ENCODE measurements at places on chromosomes 1 and 21.

- DNase-seq, result no peak
These were observed 63.1 kb upstream of the CNN3 start for GRCh38 chr1:94989911-94990473.

- DNase-seq, result no peak
These were observed 96.2 kb upstream of the EDN2 start for GRCh38 chr1:41580520-41581172.

DNA sequence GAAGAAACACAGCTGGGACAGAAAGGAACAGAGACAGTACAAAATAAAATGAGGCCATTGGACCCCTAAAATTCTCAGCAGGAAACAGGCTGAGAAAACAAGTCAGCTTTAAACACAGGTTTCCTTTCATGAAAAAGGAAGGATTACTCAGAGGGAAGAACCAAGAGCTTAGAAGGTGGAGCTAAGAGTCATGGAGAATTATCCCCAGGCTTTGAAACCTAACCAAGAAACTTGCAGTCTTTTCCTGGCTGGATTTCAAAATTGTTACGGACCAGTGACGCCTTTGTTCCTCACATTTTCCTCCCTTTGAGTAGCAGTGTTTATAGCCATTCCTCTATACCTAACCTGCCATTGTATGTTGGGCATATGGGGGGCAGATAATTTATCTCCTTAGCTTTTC, 8.8 kb downstream of the HMGB4 start:
- no peak for DNase-seq

DNA sequence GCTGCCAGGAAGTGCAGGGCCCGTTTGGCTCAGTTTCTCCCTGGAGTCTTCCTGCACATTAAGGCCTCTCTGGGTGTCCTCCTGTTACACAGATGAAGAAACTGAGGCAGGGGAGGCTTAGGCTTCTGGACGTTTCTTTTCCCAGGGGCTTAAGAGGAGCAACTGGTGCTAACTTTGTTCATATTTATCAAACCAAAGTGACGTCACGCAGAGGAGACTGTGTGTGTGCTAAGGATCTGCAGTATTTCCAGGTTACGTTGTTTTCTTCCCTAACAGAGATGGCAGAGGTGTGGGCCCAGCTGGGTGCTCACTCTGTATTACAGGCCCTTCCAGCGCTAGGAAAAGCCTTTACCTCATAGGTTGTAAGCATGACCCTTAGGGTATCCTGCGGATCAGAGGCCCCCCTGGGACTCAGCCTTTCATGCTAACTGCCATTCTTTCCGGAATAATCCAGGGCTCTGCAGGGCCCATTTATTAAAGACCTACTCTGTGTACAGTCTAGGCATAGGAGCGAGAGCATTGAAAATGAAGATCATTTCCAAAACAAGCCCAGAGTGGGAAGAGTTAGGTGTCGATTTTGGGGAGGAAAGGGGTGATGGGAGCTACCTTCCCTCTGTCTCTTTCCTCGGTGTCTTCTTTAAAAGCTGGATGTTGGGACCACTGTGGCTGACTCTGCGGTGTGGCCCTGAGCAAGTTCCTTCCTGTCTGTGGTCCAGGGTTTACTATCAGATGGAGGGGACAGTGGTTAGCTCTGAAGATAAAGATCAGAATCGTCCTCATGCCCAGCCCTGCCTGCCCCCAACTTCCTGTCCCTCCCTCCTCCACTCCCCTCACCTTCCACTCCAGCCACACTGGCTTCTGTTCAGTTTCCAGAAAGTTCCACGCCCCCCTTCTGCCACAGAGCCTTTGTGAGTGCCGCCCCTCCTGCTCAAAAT, 4.6 kb downstream of the AGTRAP start:
- DNase-seq, result no peak

DNA sequence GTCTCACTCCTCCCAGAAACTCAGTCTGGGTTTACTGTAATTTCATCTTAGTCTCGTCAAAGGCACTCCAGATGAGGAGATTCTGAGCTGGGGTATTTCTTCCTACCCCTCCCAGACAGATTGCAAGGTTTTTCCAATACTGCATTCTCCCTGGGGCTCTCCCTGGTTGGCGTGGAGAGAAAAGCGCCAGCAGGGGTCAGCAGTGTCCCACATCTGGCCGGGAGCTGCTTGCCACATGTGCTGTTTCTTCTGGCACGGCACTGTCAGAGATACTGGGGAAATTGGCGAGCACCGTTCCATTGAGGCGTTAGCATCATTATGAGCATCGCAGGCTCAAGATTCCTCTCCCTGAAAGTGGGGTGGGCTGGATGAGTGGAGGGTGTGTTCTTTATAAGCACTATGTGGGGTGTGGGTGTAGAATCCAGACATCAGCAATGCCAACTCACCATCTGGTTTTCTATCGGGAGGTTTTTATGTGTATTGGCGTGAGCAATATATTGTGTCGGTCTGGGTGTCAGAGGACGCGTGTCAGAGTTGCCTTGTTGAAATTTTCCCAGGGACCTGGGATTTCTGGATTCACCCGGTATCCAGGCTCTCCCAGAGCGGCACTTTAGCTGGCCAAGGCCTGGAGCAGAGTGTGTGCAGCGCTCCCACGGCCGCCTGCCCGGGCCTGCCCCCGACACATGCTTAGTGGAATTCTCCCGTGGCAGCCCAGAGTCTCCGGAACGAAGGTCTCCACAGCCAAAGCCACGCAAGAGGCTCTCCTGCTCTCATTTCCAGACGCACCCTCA, 8.0 kb upstream of the NAV1 start:
- DNase-seq, result peak; percentile 26

DNA sequence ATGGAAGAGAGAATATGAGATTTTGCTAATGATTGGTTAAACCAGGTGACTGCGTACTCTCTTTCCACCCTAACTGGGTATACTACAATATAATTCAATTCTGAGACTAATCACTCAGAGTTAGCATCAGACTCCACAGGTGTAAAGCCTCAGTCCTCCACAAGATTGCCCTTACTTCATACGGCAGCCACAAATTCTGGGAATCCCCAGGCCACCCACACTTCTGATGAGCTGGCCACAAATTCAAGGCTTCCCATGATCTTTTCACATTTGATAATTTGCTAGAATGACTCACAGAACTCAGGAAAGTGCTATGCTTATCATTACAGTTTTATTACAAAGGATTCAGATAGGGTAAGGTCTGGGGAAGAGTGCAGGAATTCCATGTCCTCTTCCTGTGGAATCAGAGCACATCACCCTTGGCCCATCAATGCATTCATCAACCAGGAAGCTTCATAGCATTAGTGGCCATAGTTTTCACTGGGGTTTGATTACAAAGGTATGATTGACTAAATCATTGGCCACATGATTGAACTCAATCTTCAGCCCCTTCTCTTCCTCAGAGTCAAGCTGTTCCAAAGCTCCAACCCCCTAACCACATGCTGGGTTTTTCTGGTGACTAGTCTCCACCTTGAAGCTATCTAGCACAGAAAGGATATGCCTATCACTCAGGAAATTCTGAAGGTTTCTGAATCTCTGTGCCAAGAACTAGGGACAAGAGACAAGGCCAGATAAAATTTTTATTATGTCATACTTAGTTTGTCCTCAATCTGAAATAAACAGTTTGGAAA, 131.7 kb downstream of the HHIPL2 start:
- no peak for DNase-seq

DNA sequence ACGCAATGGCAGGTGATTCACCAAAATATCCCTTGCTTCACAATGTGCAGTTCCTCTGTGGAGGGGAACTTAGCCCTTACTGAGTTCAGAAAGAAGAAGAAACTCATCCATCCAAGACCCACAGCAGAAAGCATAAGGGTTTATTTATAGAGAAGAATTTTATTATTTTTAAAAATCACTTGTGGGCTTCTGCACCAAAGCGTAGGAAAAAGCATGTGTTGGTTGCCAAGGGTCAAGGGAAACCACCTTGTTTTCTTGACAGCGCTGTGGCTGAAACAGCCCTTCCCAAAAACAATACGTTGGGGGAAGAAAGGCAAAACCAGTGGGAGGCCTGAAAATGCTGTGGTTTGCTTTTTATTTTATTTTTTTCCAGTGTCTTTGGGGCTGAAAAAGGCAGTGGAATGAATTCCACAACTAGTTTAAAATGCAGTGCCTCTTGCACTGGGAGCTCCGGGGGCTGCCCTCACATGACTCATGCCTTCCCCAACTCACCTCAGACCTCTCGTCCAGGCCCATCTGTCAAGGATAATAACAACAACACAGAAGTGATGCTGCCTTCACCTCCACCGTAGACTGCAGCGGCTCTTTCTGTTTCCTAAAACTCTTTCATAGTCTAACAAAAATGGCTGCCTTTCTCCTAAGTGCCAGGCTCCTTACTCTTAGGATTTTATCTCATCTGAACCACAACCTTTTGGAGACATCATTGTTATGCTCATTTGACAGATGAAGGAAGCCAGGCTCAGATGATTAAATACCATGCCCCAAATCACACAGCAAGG, 224.2 kb upstream of the JUN start:
- DNase-seq, result peak; percentile 7

DNA sequence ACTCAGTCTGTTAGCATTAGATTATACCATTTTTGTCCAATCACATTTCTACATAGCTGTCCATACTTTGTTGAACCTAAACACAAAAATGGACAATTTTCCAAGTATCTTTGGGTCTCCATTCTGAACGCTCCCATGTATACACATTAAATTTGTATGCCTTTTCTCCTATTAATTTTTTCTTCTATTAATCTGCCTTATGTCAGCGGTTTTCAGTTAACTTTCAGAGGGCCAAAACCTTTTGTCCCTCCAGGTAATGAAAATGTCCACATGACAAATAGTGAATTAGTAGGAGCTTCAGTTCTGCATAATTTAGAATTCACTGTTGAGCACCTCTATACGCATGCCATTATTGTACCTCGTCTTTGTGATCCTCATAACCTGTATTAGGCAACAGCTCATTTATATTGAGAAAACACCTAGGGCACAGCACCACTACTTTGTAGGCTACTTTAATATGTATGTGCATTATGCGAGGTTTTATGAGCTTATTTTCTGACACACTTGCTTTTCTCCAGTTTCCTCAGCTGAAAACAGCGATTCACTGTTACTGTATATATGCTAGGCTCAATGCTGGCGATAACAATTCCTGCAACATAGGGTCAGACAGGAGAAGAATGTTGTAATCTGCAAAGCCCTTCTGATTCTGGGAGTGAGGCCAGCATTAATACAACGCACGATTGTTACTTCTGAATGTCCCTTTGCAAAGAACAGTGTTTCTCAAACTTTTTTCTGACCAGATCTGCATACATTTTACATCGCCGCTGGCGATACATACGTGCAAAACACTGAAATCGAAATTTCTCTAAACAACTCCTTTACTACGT, 1.1 kb upstream of the ABCD3 start:
- no peak for DNase-seq

GRCh38 chr1:212495766-212496494, 63.2 kb downstream of the NENF start:
- DNase-seq, result no peak

- no peak for DNase-seq
These were observed 252.2 kb downstream of the SMYD3 start for GRCh38 chr1:246254854-246255253.

- no peak for DNase-seq
These were observed 84.8 kb upstream of the ZNF648 start for GRCh38 chr1:182146286-182146685.

DNA sequence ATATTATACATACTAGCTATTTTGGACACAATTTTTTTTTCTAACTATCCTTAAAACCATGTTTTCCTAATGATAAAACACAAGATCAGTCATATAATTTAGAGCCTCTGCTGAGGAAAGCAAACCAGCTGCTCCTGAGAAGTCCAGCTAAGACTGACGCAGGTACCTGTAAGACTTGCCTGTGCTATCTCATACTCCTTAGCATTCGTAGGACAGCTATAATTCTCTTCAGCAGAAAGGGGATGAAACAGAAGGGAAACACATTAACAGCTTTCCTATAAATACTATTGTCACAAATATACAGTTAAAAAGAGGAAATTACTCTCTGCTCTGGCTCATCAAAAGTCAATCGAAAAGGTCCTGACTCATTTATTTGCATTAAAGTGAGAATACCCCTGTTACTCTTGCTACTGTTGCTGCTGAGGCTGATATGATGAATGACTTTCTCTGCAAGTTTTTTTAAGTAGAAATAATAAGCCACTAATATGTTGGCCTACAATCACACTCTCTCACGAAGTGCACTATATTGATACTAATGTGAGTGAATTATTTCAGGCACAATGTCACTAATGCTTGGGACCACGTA, 757.1 kb downstream of the KCNT2 start:
- DNase-seq, result no peak

GRCh38 chr1:203327684-203328457, 22.6 kb downstream of the BTG2 start:
- DNase-seq, result no peak

GRCh38 chr1:215704089-215704860, 137.2 kb downstream of the KCTD3 start:
- no peak for DNase-seq

DNA sequence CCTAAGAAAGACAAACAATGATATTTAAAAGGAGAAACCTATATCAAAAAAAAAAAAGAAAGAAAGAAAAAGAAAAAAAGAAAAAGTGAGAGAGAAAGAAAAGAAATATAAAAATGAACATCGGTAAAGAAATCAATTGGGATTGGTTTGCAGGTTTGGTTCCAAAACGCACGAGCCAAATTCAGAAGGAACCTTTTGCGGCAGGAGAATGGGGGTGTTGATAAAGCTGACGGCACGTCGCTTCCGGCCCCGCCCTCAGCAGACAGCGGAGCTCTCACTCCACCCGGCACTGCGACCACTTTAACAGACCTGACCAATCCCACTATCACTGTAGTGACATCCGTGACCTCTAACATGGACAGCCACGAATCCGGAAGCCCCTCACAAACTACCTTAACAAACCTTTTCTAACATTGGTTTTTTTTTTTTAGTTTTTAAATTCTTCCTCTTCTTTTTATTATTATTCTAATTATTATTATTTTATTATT, 11.7 kb downstream of the LHX9 start:
- no peak for DNase-seq

DNA sequence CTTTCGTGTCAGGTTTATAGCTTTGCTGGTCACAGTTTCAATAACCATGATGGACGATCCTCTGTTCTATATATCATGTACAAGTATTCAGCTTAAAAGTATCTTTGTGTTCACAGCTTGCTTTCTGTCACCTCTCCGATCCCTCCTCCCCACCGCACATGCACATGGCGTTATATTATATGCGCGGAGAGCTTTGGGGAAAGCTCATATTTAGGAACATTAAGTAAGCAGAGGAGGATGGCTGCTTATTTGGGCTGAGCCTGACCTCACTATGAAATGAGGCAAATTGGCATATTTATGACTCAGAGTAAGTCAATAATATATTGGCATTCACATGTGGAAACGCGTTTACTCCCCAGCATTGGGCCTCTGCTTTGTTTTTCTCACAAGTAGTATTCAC, 360.5 kb downstream of the HLX start:
- no peak for DNase-seq

- no peak for DNase-seq
These were observed 4.8 kb upstream of the TMCO1 start for GRCh38 chr1:165773324-165773965.

GRCh38 chr21:45935628-45936027, 45.9 kb upstream of the COL6A1 start:
- no peak for DNase-seq
